ENCODE measurements at places on chromosomes 16 and 17.

GRCh38 chr16:80007231-80007630, 406.7 kb upstream of the MAF start:
- no peak for DNase-seq

DNA sequence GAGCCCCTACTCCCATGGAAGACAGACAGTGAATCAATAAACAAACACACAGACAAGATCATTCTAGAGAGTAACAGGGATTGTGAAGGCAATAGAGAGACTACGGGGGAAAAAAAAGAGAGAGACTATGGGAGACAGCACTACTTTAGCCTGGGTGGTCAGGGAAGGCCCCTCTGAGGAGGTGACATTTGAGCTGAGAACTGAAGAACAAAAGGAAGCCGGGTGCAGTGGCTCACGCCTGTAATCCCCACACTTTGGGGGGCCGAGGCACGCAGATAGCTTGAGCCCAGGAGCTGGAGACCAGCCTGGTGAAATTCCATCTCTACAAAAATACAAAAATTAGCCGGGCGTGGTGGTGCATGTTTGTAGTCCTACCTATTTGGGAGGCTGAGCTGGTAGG, 29.2 kb downstream of the SALL1 start:
- no peak for DNase-seq

DNA sequence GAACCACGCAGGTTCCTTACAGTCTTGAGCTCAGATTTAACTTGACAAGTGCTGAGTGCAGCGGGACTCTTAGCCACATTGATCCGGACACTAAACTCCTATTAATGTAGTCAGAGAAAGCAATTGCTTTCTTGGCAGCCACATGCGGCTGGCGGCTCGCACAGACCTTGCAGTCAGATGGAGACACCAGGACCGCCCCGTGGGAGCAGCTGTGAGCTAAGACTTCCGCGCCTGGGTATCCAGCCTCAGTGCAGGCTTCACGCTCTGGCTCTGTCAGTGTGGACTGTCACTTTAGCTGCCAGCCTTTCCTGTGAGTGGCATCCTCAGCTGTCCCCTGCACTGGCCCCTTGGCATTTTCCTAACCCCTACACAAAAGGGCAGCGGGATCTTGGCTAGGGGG, 80.9 kb upstream of the NLRP1 start:
- DNase-seq = no peak

GRCh38 chr16:50833929-50834328, 92.0 kb downstream of the CYLD start:
- no peak for DNase-seq

All from cortex of kidney (tissue), 1 donor.